Vagina (tissue), 2 donors: ENCODE measurements at places on chromosomes 11 and 22. TPM values are rescaled to one million over a fixed set of nuclear protein-coding genes. Genes with fewer than 3 reads are reported as not detected.
A peak's percentile ranks its signal among the peaks of the same experiment; 100 is the strongest.

- DNase-seq: no peak
Measured at GRCh38 chr11:4030197-4030596, 64.4 kb upstream of the RRM1 start.

Gene OR10D3
- total RNA-seq: not detected

DNA sequence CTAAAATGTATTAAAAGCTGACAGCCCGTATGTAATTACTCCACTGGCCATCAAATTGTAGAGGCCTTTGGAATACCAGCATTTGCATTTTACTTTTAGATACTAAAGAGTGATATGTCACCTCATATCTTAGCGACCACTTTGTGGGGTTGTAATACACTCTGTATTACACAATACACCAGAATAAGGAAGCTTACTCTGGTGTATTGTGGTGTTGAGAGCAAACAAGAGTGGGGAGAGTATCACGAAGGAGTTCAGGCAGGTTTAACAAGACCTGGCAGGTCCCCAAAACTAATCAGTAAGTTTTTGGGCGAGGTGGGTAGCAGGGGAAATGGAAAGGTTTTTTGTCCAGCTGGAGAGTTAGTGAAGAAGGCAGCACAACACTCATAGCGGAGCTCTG, 3.2 kb downstream of the NUP50 start:
- no peak for DNase-seq

DNA sequence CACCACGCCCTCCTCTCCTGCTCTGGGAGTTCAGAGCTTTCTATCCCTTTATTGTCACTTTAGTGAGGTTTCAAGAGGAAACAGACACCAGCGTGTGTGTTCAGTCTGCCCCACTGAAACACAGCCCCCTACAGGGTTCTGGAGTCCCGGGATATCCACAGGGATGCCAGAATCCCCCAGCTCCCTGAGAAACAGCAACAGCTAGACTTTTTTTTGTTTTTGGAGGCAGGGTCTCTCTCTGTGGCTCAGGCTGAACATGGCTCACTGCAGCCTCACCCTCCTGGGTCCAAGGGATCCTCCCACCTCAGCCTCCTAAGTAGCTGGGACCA, 10.4 kb downstream of the SULT4A1 start:
- DNase-seq: no peak

- no peak for DNase-seq
Measured at GRCh38 chr11:44863231-44863630, 87.5 kb downstream of the TP53I11 start.

DNA sequence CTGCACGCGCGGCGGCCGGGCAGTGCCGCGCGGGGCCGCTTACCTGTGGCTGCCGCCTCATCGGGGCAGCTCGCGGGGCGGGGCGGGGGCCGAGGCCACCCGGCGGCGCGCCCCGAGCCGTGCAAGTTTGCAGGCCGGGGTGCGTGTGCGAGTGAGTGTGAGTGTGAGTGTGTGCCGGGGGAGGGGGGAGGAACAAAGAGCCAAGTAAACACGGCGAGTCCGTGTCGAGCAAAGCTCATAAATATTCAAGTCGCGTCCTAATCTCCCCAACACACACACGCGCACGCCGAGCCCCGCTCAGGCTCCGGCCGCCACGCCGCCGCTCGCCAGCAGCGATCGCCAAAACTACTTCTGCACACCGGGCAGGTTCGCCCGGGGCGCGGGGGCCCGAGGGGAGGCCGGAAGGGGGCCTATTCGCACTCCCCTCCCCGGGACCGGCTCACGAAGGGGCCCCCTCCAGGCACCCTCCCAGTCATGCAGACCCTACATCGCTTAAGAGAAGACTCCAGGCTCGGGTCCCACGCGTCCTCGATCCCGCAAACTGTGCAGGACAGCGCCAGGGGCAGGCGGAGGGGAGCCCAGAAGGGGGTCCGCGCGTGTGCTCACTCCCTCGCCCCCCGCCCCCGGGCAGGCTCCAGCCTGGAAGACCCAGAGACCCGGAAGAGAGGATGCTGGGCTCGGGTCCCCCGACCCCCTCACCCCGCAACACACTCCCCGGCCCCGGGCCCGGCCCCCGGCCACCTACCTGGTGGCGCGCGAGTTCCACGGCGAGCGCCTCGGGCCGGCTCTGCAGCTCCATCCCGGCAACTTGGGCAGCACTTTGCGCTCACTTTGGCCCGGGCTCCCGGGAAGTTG, 827 bp downstream of the PHF21B start:
- no peak for DNase-seq

Gene NAALAD2
- 0.98 TPM for total RNA-seq

GRCh38 chr11:100861212-100861611, 174.1 kb downstream of the ARHGAP42 start:
- no peak for DNase-seq

GRCh38 chr11:96815236-96815635, 425.4 kb downstream of the JRKL start:
- no peak for DNase-seq

Gene PLEKHB1
- total RNA-seq: 7.9 TPM

GRCh38 chr22:36981247-36981775, 37.9 kb downstream of the TST start:
- peak; percentile 70 for DNase-seq

- DNase-seq: no peak
Measured at GRCh38 chr11:65152122-65152521, 17.8 kb upstream of the SYVN1 start.

- DNase-seq: no peak
Measured at GRCh38 chr11:32109138-32109537, 18.3 kb downstream of the RCN1 start.

DNA sequence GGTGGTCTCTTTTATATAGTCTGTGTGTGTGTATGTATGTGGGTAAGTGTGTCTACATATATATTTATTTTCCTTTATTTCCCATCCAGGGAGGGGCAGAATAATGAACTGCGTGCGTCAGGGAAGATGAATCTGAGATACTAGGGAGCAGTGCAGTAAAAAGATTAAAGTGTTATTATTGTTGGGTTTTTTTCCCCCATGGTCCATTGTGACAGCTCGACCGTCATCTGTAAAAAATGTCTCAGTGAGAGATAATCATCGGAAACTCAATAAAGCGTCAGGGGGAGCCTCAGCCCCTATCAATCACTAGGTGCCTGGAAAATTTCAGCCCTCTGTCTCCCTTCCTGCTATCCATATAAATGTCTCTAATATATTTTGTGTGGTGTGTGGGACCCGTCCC, 64.6 kb downstream of the CLPB start:
- no peak for DNase-seq

Gene MOGAT2
- total RNA-seq: not detected

Gene TRPM5
- total RNA-seq: not detected

DNA sequence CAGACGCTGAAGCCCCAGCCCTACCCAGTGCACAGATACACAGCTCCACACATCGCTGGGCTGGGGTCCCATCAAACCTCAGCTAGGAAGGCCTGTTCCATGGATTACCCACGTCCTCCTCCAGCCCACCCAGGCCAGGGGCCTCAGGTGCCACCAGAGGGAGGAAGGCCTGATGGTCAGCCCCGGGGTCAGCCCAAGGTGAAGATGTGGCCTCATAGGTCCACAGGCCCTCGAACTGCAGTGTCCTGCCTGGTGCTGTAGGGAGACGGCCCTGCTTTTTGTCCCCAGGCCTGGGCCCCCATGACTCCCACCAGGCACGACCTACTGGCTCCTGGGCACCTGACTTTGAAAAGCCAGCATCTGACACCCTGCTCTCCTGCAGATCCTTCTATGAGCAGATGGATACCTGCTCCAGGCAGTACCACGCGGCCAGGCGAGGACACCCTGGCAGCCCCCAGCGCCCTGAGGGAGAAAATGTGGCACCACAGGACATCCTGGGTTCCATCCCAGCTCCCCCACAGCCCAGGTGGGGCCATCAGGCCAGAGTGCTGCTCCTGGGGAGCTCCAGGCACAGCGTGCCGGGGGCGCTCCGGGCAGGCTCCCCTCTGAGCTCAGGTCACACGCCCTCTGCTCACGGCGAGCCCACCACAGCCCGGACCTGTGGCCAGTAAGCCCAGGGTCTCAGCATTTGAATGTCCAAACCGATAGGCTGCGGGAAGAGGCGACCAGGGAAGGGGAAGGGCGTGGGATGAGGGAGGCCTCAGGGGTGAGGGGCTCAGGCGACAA, 15.8 kb upstream of the MOB2 start:
- DNase-seq: no peak

Gene VPREB1
- total RNA-seq: not detected

DNA sequence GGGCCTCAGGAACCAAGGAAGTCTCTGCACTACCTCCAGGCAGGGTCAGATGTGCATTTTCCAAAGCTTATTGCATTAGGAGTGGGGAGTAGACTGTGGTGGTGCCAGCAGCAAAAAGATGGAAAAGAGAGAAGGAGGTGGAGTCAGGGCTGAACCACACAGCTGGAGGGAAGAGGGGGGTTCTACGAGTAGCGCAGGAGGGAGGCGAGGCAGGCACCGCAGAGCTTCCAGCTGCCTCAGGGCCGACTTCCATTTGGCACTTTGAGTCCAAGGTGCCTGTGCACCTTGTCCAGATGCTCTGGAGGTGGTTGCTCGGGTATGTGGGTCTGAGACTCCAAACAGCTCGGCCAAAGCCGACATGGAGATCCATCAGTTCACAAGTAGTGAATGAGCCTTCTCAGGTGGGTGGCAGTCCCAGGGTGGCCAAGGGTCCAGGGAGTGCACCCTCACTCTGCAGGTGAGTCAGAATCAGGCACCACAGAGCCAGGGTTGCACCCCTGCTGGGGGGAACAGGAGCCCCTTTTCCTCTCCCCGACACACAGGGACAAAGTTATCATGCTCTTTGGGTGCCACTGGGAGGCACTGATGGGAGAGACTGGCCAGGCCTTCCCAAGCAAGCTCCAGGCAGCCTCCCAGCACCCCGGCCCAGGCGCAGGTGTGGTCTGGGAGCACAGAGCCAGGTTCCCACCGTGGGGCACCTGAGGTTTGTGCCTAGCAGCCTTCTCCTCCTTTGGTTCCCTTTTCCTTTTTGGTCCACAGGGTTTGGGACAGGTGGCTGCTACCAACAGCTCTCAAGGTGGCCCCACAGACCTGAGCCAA, 30.2 kb downstream of the GGT5 start:
- no peak for DNase-seq

GRCh38 chr22:42587588-42588175, 27.0 kb downstream of the POLDIP3 start:
- DNase-seq: no peak

GRCh38 chr11:27212248-27212780, 150.7 kb downstream of the CCDC34 start:
- no peak for DNase-seq

Gene SERHL2
- total RNA-seq: 4.4 TPM

DNA sequence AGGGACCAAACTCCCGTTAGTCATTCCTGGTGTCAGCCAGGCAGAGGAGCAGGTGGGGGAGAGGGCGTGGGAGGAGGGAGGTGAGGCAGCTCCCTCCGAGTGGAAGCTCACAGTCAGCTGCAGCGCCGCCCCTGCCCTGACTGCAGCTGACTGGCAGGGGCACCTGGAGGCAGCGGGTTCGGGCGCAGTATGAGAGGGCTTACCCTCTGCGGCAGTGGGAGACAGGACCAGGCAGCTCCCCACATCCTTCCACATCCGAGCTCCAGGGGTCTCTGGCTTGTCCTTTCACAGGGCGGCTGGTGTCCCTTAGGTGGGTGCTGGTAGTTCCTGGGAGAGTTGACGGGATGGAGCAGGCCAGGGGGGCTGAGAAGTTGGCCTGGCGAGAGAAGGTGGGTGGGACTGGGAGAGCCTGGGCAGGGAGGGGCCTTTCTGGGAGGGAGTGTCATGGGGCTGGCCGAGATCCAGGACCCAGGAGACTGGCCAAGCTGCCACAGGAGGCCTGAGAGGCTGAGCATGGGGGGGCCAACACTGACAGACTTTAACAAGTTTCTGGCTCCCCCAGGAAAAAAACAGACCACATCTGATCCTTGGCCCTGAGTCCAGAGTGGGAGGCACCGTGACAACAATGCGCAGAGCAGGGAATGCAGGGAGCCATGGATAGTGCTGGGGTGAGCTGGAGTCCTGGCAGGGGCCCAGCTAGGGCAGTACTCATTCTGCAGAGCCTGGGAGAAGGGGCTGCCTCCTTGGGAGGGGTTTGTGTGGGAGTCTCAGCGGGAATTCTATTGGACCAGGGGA, 4.9 kb downstream of the ADORA2A start:
- DNase-seq: no peak

Gene EWSR1
- total RNA-seq: 164 TPM
